ENCODE measurements at places on chromosomes 1 and 21.

DNA sequence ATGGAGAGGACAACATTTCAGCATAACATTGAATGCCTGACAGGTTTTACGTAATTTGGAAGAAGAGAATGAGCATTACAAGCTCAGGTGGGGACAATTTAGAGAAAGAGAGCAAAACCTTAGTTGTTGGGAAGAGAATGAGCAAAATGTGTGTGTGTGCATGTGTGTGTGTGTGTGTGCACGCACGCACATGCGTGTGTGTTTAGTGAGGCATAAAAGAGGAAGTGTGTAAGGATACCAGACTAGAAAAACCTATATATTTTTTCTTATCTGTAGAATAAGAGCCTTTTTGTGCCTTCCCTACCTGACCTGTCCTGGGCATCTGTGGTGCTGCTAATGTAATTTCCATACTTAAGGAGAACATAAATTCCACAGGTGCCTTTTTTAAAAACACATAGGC lies 99.0 kb upstream of the PLXNA2 start:
- DNase-seq = no peak

GRCh38 chr1:225694151-225694603 lies 41.3 kb upstream of the ENAH start:
- no peak for DNase-seq

- no peak for DNase-seq
Observed at GRCh38 chr21:29194847-29195246, 64.4 kb downstream of the MAP3K7CL start.

DNA sequence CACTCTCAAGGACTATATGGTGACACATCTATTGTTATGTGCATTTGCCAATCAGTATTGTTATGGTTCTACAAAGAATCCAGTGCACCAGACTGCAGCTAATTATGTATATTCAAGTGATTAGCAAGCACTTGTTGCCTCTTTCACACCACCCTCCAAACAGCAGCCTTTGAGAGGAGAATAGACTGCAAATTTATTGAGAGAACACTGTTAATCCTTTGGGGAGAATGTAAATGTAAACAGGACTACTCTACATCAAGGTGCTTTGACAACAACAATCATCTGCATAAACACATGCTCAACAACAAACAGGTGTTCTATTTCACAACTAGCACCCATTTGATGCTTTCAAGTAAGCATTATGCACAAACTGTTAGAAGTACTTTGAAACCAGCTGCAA lies 117.4 kb downstream of the AKT3 start:
- DNase-seq = peak; percentile 40

- no peak for DNase-seq
Observed at GRCh38 chr1:2801535-2802291, at the start of gene TTC34. TSS of gene TTC34 (minus strand) at chr1:2801693. CDS start at chr1:2800827, 866 bp downstream.

- no peak for DNase-seq
Observed at GRCh38 chr1:90341516-90341915, 346.6 kb downstream of the ZNF326 start.

- no peak for DNase-seq
Observed at GRCh38 chr1:37633040-37633937, 1.4 kb downstream of the RSPO1 start.

DNA sequence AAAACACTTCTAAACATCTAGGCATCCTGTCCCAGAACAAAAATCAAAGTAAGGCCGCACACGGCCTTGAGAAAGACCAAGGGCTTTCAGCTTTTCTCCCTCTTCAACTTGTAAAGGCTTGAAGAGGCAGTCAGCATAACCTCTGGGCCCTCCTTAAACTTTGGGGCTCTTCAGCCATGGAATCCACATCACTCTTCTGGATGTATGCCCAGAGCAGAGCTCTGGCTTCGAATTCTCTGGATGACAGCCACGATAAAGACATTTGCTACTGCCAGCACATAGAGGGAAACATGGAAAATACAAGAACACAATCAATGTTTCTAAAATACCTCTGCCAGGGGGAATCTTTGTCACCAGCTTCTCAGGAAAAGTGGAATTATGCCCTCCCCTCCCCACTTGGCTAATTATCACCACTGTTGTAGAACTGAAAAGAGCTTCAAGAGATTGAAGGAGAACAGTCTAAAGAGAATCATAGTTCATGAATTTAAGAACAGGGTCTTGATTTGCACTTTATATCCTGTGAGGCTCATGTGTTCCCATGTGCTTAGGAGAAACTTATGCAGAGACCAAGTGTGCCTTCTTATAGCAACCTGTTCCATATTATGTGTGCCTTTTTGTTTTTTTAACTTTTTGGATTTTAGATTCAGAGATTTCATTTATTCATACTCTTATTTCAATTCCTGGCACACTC lies 39.0 kb upstream of the DPT start:
- DNase-seq = no peak

- DNase-seq = no peak
Observed at GRCh38 chr21:38388203-38388602, 110.1 kb downstream of the ERG start.

GRCh38 chr1:158126425-158126824 lies 54.3 kb upstream of the CD1D start:
- DNase-seq = no peak

DNA sequence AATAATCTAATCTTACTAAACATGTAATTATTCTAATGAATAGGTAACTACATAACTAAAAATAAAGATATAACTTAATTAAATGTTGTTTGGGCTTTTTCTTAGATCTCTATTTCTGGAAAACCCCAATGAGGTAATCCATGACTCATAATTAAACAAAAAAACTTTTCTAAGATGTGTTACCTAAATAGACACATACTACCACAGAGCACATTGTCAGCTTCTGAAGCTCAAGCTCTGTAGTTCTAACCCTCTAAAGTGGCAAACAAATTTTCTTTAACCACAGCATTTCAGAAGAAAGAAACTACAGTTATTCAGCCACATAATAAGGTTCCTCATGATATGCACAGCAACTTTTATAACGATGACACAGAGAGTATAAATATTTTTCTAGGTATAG lies 4.2 kb downstream of the OR6K3 start:
- no peak for DNase-seq

DNA sequence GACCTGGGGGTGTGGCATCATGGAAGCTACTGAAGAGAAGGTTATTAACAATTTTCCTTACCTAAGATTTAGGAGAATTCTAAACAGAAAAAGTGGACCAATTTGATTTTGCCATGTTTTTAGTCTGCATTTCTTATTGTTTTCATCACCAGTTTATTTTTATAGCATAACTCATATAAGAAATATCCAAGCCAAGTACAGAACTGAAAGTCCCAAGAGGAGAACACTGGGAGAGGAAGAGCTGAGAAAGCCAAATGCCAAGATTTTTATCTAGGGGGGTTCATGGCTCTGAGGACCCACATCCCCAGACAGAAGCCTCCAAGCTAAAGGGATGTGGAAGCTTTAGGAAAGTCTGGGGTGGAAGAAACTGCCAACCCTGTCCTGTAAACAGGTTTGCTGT lies 109.4 kb upstream of the DUSP10 start:
- DNase-seq = no peak

DNA sequence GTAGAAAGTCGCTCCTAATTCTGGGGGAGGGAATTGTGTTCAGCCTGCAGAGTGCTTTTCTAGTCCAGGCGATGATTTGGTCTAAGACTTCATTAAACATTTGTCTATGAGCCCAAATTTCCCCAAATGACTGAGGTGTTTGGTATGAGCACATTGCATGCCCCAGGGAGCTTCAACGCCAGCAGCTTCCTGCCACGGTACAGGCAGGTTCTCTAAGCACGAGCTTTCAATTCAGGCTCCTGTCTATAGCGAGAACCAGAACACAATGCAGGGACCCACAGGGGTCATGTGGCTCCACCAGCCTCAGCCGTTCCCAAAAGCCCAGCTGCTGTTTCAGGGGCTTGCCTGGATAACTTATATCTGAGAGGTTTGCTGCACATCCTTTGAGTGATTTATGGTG lies 34.1 kb upstream of the H6PD start:
- DNase-seq = no peak

DNA sequence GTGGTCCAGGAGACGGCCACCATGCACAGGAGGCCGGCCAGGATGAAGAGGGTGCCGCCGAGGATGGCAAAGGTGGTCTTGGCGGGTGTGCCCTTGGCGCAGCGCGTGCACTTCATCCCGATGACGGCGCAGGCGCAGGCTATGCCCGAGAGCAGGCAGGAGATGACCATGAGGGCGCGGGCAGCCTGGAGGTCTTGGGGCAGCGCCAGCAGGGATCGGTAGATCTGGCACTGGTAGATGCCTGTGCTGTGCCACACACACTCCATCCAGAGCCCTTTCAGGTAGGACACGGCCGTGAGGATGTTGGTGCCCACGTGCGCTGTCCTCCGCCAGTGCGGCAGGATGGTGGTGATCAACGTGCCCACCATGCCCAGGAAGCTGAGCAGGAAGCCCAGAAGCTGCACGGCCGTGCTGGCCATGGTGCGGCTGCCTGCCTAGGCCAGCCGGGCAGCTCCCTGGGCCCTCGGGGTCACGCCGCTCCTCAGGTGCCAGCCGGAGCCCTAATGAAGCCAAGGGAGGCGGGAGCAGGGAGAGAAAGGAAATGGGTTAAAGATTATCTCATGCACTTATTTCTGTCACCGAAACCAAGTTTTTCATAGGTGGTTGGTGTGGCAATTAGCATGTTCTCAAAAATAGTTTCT lies 18.5 kb downstream of the CLDN14 start:
- DNase-seq = no peak

GRCh38 chr1:75630004-75630594 lies 19.2 kb upstream of the SLC44A5 start:
- DNase-seq = peak; percentile 5

- no peak for DNase-seq
Observed at GRCh38 chr1:234763367-234763766, 153.4 kb upstream of the IRF2BP2 start.

DNA sequence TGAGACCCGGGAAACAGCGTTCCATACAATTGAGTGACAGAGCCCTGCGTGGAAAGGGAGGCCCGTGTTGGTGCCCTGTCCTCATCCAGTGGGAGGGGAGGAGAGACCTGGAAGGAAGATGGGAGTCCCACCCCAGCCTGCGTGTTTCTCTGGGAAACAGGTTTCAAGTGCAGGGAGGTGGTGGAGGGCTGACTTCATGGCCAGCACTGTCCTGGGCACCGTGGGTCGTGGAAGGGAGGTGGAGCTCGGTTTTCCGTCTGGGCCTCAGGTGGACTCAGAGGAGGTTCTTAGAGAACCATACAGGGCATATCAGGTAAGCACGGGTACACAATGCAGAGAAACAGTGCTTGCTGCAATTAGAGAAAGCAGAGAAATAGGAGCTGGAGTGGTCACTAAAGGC lies 222.6 kb downstream of the CAMTA1 start:
- DNase-seq = no peak

- DNase-seq = no peak
Observed at GRCh38 chr1:235943581-235944114, 76.9 kb upstream of the LYST start.

DNA sequence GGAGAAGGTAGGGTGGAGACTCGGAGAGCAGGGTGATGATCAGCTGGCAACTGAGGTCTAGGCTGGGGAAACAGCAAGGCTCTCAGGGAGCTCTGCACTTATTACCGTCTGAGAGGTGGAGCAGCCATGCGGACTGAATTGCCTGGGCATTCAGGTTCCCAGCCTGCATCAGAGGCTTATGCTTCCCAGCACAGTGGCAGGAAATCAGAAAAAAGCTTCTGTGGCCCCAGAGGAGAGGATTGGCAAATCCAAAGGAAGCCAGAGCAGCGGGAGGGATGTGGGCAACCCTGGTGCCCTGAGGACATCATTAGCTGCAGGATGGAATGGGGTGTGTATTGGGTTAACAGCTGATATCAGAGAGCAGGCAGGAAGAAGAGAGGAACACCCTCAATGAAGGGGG lies 374.1 kb upstream of the POU3F1 start:
- no peak for DNase-seq

GRCh38 chr1:240111558-240111957 lies 19.9 kb downstream of the FMN2 start:
- DNase-seq = no peak

DNA sequence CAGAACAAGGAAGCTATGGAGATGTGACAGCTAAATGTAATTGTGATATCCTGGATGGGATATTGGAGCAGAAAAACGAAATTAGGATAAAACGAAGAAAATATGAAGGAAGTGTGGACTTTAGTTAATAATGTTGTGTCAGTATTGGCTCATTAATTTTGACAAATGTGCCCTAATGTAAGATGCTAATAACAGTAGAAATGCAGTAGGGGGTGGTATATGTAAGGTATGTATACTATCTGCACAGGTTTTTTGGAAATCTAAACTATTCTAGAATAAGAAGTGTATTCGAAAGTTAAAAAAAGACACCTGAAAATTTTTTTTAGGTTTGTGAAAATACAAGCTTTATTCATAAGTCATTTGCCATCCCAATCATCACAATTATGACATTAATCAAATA lies 421.4 kb upstream of the B3GALT2 start:
- DNase-seq = no peak

DNA sequence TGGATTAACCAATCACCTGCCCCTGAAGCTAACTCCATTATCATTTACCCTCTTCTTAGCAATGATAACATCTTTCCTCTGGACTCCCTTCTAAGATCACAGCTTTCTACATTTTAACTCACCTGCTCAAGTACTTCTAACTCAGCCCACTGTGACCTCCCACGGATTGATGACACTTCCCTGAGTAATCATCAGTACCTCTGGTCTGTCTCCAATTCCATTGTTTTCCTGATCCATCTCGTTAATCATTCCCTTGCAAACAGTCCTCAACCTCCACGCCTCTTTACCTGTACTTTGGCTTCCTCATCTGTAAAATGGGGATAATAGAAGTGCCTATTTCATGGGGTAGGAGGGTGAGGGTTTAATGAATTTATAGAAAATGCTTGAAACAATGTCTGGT lies 195.3 kb upstream of the APP start:
- DNase-seq = no peak

GRCh38 chr1:205141236-205142101 lies 19.7 kb upstream of the RBBP5 start:
- DNase-seq = peak; percentile 77

DNA sequence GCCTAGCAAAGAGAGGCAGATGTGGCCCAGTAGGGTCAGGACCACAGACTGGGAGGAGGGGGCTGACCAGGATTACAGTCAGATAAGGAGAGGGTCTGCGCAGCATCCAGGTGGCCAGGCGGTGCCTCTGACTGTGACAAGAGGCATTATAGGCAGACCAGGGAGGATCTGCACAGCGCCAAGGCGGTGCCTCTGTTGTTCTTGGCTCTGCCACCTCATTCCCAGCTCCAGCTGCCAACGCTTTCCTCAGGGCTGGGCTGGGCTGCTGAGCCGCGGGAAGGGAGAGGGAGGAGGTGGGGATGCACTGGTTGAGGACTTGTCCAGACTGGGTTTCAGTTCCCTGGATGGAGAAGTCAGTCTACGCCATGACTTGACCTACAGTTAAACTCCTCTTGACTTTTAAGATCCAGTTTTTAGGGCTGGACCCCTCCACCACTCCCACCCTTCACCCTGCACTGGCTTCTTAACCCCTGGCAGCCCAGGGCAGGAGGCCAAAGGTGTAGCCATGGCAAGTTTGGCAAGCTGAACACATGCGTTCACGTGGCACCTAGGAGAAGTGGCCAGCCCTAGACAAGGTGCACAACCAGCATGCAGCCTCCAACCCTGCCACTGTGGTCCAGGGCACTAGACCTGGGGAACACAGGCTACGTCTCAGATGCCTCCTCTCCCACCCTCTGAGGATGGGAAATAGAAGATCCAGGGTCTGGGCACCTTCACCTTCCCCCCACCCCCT lies 4.5 kb upstream of the CRABP2 start:
- DNase-seq = peak; percentile 53
